Activated CD4-positive, alpha-beta T cell treated with anti-CD3 and anti-CD28 coated beads, Interleukin-2, amount 50 U/mL, for 16 hours (primary cell): ENCODE measurements at places on chromosomes 4 and X.
A peak's percentile ranks its signal among the peaks of the same experiment; 100 is the strongest.

GRCh38 chr4:110787109-110787508 is 164.2 kb upstream of the PITX2 start:
- DNase-seq: no peak

DNA sequence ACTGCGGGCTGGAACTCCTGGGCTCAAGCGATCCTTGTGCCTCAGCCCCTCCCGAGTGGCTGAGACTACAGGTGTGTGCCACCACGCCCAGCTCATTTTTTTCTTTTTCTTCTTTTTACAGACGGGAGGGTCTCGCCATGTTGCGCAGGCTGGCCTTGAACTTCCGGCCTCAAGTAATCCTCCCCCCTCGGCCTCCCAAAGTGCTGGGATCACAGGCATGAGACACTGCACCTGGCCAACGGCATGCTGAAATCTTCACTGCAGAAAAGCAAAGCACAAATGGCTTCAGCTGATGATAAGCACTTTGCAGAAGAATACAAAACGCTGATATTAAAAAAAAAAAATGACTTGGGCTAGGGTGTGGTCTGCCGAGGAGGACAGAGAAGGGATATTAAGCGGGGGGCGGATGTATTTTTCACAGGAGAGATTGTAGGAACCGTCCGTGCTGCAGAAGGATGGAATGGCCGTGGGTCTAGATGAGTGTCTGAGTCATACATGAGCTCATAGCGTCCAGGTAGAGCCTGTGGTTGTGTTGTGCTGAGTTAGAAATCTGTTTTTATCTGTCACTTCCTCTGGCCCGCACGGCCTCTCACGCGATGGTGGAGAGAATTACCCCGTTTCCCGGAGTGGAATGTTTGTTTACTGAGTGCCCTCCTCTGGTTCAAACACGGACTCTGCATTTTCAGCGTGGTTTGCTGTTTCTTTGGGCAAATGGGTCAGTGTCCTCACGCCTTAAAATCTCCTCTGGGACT is 8.5 kb upstream of the AKAP17A start:
- peak; percentile 92 for DNase-seq

DNA sequence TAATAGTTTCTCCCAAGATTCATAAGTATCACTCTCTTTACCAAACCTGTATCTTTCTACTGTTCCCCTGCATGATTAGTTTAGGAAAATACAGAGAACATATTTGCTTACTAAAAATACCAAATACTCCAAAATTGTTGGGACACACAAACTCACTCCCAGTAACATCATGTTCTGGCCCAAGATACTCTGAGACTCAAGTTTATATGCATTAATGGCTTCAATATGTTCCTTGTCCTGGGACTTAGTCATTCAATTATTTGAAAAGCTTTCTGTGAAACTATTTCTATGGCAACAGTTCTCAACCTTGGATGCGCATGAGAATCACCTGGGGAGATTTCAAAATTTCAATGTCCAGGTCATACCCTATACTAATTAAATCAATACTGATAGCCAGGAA is 138.9 kb upstream of the PTCHD1 start:
- no peak for DNase-seq

DNA sequence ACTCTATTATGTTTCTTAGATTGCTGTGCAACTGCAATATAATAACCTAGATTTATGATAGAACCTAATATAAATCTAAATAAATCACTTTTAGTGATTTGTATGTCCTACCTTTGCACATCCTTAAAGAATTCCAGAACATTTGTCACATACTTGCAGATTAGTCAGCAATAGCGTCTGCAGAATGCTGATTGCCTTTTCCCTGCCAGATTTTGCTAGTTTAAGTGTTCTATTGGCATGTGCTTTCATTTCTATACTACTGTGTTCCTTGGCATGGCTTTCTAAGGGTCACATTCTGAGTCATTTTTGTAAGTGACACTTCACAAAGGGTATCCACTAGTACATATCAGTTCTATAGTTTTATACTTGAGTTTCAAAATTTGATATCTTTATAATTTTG is 303.1 kb upstream of the GIMD1 start:
- no peak for DNase-seq

GRCh38 chr4:60522265-60522664 is 677.9 kb upstream of the ADGRL3 start:
- DNase-seq: no peak

DNA sequence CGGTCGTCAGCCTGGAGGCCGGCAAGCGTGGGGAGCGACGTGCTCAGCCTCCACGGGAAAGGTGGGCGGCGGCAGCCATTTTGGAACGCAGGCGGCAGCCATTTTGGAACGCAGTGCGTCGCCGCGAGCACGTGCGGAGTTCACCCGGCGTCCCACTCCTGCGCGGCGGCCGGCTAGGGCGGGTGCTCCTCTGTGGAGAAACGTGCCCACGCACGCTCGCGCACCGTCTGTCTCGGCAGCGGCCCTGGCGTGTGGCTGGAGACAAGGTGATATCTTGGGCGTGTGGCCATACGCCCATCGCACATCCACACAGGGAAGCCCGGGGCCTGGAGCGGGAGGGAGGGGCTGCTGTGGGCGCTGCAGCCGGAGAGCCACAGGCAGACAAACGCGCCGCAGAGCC is 21.1 kb downstream of the CPLX1 start:
- no peak for DNase-seq

DNA sequence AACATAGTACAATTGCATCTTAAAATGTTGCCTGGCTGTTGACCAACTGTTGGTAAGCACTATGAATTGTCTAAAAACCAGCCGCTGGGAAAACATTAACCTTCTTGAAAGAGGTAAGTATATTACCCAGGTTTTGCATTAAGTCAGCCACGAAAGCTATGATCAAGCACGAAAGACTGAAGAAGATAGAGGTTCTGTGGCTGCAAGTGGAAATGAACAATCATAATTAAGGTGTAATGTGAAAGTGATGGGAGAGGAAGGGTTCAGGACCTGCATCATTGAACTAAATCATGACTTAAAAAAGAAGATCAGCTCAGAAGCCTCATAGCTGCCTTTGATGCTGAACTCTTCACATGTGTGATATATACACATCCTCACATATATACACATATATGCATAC is 341.0 kb downstream of the NR3C2 start:
- DNase-seq: no peak

- no peak for DNase-seq
Measured at GRCh38 chrX:46575991-46576392, 2.4 kb downstream of the CHST7 start.

DNA sequence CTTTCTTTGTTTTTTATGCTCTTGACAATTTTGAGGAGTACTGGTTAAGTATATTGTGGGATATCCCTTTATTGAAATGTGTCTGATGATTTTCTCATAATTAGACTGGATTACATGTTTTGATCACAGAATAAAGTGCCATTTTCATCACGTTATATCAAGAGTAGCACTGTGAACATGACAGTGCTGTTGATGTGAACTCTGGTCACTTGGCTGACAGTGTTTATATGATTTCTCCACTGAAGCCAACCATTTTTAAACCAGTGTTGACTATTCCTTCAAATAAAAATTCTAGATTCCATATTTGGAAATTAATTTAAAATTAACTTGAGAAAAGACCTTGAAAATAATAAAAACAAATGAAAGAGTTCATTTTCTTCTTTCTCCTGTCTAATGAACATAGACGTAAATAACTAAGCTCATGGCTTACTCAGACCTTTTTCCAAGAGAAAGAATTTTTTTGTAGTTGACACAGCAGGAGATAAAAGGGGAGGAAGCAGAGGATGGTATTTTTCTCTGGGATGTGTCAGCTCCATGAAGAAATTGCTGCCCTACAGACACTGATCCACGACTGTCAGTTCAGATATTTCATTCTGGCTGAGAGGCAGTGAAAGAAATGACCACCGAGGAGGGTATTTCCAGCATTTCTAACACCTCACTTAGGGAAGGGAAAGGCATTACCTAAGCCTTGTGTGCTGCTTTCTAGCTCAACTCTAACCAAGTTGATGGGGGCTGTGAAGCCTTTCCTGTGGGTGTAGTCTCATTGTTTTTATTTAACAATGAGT is 150.9 kb upstream of the ANK2 start:
- no peak for DNase-seq

DNA sequence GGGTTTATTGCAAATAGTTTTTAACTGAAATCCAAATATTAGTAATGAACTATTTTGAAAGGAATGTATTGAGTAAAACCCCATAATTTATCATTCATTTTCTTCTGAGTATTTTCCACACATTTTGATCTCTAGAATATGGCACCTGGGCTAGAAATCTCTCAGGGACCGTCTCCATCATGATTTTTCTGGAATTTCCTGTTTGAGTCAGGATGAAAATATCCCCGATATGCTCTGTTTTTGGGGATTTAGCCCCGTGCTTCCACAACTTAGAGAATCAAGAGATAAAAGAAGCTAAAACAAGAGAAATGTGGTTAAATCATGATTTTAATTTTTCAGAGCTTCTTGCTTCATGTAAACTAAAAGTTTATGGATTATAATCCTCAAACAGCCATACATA is 114.2 kb downstream of the SPCS3 start:
- DNase-seq: no peak

DNA sequence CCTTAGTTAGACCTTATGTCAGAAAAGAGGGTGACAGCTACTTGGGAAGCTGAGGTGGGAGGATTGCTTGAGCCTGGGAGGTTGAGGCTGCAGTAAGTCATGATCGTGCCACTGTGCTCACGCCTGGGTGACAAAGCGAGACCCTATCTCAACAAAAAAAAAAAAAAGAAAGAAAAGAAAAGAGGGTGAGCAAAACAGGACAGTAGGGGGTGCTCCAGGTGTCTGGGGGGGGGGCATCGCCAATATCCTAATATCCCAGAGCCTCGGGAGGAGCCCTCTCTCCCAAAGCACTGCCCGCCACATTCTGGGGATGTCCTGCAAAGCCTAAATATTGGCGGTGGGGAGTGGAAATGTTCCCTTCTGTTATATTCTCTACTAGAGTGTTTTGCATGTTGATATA is 120.9 kb upstream of the TBL1X start:
- no peak for DNase-seq

DNA sequence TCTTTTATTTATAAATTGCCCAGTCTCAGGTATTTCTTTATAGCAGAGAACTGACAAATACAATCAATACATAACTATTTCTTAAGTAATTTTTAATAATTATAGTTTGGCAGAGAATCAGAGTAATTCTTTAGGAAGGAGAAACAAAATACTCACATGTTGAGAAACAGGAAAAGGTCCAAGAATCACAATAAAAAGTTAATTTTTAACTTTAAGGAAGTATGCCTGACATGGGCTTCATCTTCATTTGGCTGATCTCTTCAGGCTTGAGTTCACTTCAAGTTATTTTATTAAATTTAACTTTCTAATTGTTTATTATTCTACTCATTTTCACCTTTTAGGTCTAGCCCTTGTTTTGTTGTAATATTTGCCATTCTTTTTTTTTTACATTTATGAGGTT is 36.1 kb upstream of the RNF150 start:
- DNase-seq: no peak

DNA sequence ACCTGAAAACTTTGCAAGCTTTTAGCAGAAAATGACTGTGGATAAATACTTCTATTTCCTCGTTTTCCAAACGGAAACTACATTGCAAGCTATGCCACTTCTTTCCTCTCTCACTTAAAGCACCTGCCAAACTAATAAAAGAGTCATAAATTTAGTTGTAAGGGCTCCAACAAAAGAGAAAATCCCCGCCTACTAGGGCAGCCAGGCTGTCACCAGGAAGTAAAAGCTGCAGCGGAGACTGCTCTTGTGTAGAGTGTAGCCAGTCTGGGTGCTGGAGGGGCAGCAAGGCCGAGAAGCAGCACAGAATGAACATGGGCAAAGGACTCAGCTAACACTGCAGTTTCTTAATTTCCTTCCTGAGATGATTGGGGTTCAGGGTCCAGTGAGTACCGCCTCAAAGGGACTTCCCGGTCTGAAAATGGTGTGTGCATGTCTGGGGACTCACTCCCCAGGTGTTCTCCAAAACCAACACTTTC is 89.3 kb upstream of the MAML3 start:
- DNase-seq: no peak

DNA sequence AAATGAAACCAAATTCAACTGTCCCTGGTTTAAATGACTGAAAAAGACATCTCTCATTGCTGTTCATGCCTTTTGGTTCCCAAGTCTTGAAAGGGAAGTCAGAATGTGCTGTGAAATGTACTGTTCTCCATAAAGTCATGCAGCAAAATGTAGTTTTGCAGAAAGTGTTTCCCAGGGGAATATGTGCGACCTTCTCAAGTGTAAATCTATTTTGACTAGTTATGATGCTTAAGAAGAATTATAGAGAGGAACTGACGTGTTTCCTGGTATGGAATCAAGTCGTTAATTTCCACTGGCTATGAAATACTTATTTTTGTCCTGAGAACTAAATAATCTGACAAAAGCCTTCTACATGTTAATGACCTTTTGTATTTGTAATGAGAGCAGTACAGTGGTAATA is 223.1 kb downstream of the CLCN4 start:
- no peak for DNase-seq

DNA sequence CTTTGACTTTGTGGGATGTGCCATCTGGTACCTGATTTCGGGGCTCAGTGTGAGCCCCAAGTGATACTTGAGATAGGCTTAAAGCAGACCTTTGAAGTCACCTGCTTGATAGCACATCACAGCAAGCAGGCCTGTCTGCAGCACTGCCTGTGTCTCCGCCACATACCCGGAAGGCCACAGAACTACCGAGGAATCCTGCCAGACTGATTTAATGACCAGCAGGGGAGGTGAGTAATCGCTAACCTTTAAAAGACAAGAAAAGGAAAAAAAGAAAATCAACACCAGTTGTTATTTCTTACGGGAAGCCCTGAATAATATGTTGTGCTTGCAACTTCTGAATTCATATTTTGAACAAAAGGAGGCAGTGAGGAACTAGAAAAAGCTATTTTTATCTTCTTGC is 6.8 kb downstream of the PTCHD1 start:
- DNase-seq: no peak

DNA sequence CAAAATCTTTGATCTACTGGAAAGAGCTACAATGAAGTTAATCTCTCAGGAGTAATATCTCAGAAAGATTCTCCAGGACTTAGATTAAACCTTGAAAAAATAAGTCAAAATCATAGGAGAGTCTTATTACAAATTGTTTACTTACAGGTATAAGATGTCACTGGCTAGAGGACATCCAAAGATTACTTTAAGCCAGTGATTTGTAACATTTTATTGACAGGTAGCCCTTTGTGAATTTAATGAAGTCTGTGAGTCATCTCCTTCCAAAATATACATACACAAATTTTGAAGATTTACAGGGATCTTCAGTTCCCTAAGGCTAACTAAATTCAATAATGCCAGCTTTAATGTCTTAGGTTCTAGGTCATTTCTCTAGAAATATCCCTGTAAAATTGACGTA is 359.7 kb downstream of the EPHA5 start:
- no peak for DNase-seq

- peak; percentile 35 for DNase-seq
Measured at GRCh38 chr4:109803924-109804571, 2.2 kb upstream of the CFI start.

DNA sequence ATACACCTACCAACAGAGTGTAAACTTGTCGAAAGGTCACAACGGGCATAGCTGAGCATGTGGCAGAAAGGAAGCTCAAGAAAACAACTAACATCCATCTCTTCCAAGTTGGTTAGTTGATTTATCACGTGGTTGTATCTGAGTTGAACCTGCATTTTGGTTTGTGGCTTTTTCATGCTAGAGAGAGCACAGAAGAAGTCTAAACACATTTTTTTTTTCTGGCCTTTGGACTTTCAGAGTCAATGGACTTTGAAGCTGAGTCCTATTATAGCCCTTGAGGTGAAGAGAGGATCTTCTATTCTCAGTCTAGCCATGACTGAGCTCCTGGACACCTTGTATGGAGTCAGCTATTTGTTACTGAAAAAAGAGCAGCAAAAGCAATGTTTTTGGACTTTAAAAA is 150.6 kb upstream of the TRPC5 start:
- no peak for DNase-seq

GRCh38 chr4:6197433-6198174 is 2.7 kb downstream of the JAKMIP1 start:
- no peak for DNase-seq

- DNase-seq: no peak
Measured at GRCh38 chr4:108560616-108561015, 59.8 kb upstream of the RPL34 start.
